Amygdala (tissue), 56 donors: ENCODE measurements at places on chromosomes 4 and X.

DNA sequence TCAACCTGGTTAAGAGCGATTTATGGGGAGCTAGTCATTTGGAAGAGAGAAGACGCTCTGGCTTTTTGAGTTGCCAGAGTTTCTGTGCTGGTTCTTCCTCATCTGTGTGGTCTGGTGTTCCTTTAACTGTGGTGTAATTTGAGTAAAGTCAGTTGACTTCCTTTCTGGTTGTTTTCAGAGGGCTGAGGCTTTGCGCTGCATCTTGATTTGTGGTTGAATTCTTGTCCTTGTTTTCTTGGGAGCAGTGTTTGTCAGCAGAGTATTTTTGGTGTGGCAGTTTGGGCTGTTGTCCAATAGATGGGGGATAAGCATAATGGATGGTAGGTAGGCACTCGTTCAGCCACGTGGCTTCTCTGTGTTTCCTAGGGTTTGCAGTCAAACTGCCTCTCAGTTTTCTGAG is 2143.2 kb upstream of the TENM3 start:
- no peak for DNase-seq

DNA sequence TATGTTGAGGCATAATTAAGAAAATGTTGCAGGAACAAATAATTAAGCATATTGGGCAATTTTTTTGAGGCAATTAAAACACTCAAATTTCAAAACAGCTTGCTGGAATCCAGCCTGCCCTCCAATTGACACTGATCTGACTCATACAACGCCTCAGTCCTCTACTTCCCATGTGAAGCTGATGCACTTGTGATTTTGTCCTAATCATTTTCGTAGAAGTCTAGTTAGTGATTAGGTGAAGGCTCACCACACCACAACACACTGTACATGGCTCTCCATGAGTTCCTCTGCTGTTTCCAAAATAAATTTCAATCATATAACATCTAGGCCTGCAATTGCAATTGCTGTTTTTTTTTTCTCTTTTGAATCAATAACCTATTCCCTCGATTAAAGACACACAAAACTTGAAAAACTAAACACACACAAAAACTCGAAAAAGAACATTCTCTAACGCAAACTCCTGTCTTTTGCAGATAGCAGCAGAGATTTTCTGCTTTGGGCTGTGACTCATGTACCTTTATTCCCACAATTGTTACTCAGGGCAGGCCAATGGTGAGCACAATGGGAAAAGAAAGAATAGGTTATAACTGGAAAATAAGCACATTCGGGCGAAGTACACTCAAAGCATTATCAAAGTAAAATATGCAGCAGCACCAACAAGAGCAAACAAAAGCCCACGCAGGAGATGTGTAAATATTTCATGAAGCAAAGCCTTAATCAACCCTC is 1.7 kb downstream of the GPRIN3 start:
- DNase-seq, result no peak

DNA sequence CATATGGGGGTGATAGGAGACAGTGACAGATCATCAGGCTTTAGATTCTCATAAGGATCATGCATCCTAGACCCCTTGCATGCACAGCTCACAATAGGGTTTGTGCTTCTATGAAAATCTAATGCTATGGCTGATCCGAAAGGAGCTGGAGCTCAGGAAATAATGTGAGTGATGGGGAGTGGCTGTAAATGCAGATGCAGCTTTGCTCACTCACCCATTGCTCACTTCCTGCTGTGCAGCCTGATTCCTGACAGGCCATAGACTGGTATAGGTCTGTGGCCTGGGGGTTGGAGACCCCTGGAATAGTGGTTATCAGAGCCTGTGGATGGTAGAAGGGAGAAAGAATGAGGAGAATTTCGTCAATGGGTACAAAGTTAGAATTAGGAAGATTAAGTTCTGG is 2751.1 kb downstream of the ARAP2 start:
- DNase-seq, result no peak

DNA sequence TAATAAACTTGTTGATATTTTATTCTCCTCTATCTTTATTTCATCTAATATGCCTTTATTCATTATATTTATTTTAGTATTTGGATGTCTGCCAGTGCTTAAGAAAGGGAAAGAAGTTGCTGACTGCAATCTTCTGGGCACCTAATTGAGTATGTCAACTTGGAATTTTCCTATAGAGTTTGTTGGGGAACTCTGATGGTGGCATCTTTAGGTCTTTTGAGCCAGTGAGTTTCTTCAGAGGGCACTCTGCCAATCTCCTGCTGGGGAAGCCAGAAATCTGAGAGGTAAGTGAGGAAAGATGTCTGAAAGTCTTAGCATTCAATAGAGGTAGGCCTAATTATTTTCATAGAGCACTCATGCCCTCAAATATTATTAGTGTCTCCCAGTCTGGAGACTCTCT is 475.0 kb downstream of the GABRG1 start:
- DNase-seq, result no peak

DNA sequence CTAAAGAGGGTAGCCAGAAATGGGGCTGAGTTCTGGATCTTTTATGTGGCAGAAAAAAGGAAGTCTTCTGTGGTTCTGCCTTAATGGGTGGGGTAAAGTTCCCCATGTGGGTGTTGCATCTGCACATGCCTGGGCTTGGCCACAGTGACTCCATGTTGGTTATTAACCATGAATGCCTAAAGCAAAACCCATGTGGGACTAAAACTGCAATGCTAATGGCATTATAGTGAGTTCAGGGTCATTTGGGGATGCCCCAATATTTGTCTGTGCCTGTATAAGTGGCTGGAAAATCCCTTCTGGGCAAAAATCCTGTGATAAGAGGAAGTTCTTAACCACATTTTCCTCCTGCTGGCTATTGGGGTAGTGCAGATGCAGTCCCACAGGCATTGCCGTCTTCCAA is 857.4 kb downstream of the FAT4 start:
- no peak for DNase-seq
